ENCODE measurements at places on chromosomes 16 and 17.

DNA sequence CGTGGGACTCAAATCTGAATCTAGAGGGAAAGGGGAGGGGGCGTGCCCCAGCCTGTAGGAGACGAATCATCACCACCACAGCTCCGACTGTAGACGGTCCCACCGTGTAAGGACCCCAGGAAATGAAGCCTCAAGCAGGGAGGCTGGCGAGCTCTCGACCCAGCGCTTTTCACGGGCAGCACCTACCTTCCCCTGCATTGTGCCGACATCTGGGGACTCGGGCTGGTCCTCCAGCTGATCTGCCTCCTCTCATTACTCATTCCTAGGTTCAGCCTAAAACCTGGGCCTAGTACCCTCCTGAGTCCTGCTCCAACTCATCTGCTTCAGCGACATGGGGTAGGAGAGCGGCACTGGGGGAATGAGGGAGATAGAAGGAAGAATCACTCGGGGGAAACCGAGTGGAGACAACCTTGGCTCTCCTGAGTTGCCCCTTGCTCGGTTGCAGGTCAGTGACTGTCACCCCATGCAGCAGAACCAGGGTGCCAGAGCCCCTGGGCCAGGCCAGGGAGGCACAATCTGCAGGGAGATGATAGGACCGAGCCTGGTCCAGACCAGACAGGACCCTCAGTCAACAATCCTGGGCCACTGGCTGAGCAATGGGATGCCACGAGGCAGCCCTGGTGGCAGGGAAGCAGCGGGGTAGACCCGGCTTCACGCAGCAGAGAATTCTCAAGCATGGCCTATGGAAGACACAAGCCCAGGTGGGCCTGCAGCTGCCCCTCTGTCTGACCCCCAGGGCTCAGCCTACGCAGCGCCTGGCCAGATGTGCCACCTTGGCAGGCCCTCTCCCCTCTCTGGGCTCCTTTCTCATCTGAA lies 833 bp upstream of the BCAR1 start:
- no peak for ATAC-seq

DNA sequence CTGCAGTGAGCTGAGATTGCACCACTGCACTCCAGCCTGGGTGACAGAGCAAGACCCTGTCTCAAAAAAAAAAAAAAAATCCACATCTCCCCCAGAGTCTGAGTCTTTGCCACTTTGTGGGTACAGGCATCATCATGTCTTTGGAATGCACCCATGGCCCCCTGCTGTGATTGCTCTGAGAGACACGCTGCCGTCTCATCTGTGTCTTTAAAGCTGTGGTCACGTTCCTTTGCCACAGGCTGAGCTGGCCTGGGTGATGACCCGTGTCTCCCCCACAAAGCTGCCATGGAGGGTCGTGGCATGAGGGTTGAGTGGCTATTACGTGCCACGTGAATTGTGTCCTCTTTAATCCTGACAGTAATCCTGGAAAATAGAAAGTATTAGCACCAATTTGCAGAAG lies 20.2 kb downstream of the CRISPLD2 start:
- ATAC-seq = no peak

- ATAC-seq = no peak
These were observed 11.0 kb downstream of the PHB1 start for GRCh38 chr17:49403514-49404289.

DNA sequence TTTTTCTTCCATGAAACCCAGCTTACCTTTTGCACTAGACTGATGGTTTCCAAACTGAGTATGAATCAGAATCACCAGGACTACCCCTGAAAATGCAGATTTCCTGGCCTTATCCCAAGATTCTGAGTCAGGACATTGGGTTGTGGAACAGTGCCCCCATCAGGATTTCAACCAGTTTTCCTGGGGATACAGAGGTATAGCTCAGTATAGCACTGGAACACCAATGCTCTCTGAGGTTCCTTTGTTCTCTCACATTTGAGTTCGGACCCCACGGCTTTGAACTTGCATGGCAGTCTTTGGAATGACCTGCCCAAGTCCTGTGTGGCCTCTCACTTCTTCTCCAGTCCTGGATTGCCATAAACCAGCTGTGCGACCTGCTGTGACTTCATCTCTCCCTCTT lies 12.8 kb upstream of the CCL8 start:
- no peak for ATAC-seq

DNA sequence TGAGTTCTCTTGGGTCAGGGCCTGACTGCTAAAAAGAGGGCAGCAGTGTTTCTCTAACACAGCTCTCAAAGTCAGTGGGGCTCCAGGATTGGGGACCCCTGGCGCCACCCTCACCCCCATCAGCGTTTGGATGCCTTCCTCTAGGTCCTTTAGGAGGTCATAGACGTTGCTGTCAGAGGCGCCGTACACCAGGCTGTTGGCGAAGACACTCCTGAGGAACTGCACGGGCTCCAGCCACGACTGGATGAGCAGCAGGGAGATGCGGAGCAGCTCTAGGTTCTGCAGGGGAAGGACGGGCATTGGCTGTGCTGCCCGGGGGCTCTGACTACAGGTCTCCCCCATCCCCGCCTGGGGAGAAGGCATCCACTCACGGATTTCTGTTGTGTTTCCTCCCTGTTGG lies 993 bp downstream of the GH1 start:
- no peak for ATAC-seq

All from activated T-helper 17 cell treated with anti-CD3 and anti-CD28 coated beads, Interleukin-2, amount 50 U/mL, for 72 hours (primary cell).